ENCODE measurements at places on chromosomes 2 and 18. TPM values are rescaled to one million over a fixed set of nuclear protein-coding genes. Genes with fewer than 3 reads are reported as not detected.
A peak's percentile ranks its signal among the peaks of the same experiment; 100 is the strongest.

CROCC2 gene
- total RNA-seq: not detected

DNA sequence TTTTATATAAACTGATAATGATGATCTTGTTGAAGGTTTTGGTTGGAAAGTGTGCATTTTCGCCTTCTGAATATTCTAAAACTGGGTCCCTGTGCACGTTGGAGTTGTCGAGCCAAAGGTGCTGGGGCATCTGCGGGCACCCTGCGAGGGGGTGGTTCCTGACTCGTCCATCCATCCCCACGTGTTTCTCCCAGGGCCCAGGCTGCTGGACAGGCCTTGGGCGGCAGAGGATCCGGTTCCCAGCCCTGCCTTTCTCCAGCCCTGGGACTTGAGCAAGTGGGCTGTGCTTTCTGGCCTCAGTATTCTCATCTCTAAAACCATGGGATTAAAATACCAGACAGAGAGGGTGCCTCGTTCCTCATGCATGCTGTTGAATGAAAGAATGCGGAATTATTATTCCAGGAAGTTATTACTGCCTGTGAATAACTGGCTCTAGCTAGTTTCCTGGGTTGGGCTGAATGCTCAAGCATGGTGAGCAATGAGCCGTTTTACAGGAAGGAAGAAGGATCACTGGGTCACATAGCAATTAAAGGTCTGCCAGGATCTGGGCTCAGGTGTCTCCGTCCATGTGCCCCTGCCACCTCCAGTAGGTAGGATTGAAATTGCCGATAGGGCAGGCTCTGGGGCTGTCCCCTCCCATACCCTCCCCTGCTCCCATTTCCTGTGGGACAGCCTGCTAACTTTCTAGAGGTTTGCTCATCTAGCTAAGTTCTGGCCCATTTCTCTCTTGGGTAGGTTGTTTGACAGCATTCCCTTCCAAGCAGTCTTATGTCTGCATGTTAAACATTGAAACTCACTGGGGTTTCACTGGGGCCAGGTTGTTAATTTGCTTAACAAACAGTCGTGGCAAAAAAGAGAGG, 77.2 kb upstream of the HS6ST1 start:
- H3K36me3 ChIP-seq: peaks cover 4% of the 10 kb centered on the region
- peaks cover 7% of the 10 kb centered on the region for H3K27me3 ChIP-seq
- no peak for DNase-seq
- H3K4me3 ChIP-seq: no peak overlapping the region
- H3K4me1 ChIP-seq: peaks cover 29% of the 10 kb centered on the region
- peak overlapping the region; percentile 79 for H3K27ac ChIP-seq

- DNase-seq: peak; percentile 72
- H3K36me3 ChIP-seq: no peaks in the 10 kb centered on the region
- peaks cover 24% of the 10 kb centered on the region for H3K4me1 ChIP-seq
- H3K27ac ChIP-seq: no peak overlapping the region
Measured at GRCh38 chr18:52979892-52980291, 639.9 kb downstream of the DCC start.

AQP12B gene
- total RNA-seq: not detected

Data from glutamatergic neuron (in vitro differentiated cells).